BJ (cell line): ENCODE measurements at places on chromosomes 4 and X. TPM values are rescaled to one million over a fixed set of nuclear protein-coding genes. Genes with fewer than 3 reads are reported as not detected.

DNA sequence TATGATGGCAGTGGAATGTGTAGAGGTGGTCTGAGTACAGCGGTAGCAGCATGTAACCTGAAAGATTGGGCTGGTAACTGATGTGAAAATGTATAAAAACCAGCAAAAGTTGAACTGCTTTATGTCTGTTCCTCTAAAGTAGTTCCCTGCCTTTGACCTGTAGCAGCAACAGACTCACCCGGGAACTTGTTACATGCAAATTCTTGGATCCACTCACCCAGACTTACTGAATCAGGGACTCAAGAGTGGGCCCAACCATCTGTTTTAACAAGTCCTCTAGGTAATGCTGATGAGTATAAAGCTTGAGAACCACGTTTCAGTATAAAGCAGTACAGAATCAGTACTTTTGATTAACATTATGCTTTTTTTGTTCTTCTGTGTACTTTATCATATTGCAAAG, 84.7 kb downstream of the RAP1GDS1 start:
- no peak for DNase-seq

DNA sequence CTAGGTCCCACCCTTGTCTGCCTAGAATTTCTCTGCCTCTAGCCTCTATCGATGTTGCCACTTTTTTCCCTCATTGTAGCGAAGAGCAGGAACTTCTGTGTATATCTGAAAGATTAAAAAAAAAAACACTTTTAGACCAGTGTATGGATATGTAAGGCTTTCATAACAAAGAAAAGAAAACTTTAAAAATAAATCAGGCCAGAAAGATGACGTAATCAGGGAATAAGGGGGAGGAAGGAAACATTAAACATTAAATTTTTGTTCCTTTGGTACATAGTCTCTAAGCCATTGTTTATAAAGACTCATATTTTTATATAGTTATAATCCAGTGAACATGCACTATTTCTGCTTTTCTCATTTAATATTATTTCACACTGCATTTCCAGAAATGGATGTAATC, 26.2 kb upstream of the FTHL17 start:
- no peak for DNase-seq

GRCh38 chr4:64564126-64564525, 154.9 kb upstream of the TECRL start:
- no peak for DNase-seq

Gene FGFR3
- 0.58 and 1.0 TPM in 2 replicates for polyA plus RNA-seq

Gene SLC6A8
- polyA plus RNA-seq, result 8.3 and 11.9 TPM in 2 replicates

Gene TXK
- polyA plus RNA-seq, result 0.10 TPM in 1 of 2 replicates, not detected in the other

- no peak for DNase-seq
Measured at GRCh38 chrX:64187762-64188150, 17.8 kb downstream of the AMER1 start.
